ENCODE measurements at places on chromosomes 12 and 14.
A peak's percentile ranks its signal among the peaks of the same experiment; 100 is the strongest.

DNA sequence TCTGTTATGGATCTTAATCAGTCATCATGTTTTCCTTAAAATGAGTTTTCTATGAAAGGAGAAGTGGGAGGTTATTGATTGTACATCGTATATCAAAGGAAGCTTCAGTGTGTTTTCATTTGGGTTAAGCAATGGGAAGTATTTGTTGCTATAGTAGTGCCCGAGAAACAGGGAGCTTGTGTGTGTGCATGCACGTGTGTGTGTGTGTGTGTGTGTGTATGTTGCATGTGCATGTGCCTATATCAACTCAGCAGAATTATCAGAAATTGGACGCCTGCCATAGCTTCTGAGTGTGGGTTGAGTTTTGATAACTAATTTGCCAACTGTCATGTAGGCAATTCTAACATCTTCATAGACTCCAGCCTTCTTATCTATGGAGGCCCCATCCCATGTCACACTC is 246.1 kb upstream of the CRY1 start:
- no peak for DNase-seq

DNA sequence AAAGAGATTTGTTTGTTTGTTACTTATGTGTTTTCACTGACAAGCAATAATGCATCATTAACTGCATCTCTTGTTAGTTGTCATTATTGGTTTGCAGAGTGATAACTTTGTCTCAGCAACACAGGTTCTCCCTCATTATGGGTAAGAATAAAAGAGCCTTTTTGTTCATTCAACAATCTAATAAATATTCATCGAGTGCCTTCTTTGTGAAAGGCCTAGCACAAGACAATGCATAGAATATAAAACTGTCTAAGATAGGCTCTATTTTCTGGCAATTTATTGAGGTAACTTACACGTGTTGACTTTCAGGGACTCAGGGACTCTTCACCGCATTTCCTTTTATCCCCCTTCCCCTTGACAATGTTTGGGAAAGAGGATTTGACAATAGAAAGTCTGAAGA is 95.5 kb upstream of the KRR1 start:
- DNase-seq, result no peak

GRCh38 chr12:10613349-10614055 is at the start of gene MAGOHB:
Gene MAGOHB (minus strand): TSS chr12:10613609. CDS start chr12:10613532, 77 bp downstream.
- peak; percentile 98 for DNase-seq

GRCh38 chr14:89607453-89607852 is 190.4 kb upstream of the FOXN3 start:
- DNase-seq, result peak; percentile 4

GRCh38 chr14:23751616-23752015 is 115.5 kb downstream of the DHRS2 start:
- DNase-seq, result peak; percentile 80

DNA sequence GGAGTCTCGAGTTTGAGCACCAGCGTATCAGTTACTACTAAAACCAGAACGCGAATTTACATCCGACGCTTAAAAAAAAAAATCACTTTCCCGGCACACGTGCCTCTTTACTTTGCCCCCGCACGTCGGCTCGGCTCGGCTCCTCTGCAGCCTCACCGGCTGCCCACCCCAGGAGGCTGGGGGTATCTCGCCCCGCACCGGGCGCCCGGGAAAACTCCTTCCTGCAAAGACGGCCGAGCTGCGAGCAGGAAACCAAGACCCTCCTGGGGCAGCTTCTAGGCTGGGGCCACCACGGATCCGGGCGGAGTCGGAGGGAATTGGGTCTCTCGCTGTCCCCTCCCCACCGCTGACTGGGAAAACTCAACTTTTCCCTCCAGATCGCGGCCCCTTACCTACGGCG is 610 bp downstream of the VSIG10 start:
- DNase-seq, result peak; percentile 5

DNA sequence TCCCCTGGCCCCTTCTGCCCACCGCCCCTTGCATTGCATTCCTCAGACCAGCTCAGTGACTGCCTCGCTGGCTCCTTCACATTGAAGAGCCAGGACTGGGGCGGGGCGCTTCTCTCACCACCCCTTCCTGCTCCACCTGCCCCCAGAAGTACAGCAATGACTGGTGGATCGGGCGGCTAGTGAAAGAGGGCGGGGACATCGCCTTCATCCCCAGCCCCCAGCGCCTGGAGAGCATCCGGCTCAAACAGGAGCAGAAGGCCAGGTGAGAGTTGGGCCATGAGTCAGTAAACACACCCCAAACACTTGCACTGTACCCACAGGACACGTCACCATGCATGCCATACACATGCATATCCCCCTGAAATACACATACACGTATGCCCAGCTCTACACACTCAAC is 5.8 kb downstream of the CACNB3 start:
- DNase-seq, result no peak

DNA sequence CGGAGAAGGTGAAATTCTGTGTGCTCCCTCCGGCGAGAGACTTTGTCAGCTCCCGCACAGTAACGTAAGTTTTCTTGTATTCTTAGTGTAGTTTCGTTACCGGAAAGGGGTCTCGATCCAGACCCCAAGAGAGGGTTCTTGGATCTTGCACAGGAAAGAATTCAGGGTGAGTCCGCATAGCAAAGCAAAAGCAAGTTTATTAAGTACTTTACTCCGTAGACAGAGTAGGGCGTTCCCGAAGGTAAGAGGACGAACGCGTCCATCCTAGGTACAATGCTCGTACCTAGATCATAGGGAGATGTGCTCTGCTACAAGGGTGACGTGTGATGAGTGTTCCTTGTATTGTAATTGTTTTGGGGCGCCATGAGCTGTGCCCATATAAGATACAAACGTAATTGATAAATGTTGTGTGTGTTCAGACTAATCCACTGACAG is 293 bp downstream of the IFI27L1 start:
- no peak for DNase-seq

GRCh38 chr12:24889411-24889810 is 59.5 kb downstream of the BCAT1 start:
- DNase-seq, result no peak

DNA sequence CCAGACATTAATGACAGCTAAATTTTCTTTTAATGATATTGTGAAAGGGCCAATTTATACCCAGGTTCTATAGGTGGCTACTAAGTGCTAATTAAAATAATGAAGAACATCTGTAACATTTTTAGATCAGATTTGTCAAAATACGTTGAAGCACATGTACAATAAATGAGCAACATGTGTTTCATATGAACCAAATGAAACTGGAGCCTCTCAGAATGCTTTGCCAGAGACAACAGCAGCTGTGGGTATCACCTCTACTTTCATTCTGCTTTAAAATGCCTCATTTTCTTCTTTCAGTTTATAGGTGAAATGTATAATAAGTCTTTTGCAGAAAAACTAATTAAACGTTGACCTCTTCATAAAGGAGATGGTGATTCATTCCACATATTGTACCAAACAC is 26.1 kb upstream of the MYF6 start:
- DNase-seq, result no peak

- DNase-seq, result no peak
These were observed 4.0 kb downstream of the ACVRL1 start for GRCh38 chr12:51911307-51911706.

GRCh38 chr12:122326586-122326985 is 60.3 kb upstream of the VPS33A start:
- DNase-seq, result no peak

- DNase-seq, result no peak
These were observed 368.0 kb downstream of the C12orf50 start for GRCh38 chr12:87660987-87661774.

- DNase-seq, result peak; percentile 71
These were observed at the start of gene EGLN3 for GRCh38 chr14:33950320-33951182. Gene EGLN3 (minus strand): TSS chr14:33951074. CDS start chr14:33950752, 322 bp downstream.

GRCh38 chr14:70784886-70785285 is 24.4 kb downstream of the MAP3K9 start:
- DNase-seq, result no peak

DNA sequence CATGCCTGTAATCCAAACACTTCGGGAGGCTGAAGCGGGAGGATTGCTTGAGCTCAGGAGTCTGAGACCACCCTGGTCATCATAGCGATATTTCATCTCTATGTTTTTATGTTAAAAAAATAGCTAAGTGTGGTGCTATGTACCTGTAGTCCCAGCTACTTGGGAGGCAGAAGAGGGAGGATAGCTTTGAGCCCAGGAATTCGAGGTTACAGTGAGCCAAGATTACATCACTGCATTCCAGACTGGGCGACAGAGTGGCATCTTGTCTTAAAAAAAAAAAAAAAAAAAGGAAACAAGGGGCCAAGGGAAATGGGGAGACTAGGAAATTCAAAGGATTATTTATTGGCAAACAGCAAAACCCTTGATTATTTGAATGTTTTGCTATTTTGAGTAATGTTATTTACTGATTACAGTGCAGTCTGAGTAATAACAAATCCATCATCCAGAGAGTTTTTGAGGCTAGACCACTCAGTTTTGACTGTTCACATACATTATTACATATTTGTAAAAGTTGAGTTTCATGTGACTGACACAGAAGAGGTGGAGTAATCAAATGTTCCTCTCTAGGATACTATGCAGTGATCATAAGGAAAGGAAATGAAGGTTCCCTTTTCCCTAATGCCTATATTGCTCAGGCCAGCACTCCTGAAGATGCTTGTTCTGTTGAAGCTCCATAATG is 40.8 kb downstream of the PRKCH start:
- DNase-seq, result peak; percentile 6

DNA sequence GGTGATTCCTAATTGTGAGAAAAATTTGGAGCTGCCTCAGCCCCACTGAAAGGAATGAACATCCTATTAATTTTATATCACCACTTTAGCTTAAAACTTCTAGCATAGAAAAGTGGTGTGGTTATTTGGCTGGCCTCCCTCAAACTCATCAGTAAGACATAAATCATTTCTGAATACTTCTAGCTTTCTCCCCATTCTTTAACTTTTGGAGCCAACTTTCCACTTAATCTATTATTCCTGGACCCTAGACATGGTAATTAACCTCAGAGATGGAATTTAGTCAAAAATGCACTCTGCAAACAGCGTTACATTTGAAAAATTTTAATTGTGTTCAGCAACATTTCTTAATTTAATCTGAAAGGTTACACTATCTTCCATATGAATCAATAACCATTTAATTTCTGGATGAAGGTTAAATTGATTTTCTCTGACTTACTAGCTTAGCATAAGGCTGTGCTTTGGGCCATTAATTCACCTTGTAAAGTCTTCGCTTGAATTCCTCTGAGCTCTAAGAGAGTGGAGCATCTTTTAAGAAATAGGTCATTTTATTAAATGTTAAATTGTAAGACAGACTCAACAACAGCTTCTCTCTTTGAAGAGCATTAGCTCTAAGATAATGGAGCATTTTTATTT is 753.6 kb upstream of the STXBP6 start:
- DNase-seq, result no peak

DNA sequence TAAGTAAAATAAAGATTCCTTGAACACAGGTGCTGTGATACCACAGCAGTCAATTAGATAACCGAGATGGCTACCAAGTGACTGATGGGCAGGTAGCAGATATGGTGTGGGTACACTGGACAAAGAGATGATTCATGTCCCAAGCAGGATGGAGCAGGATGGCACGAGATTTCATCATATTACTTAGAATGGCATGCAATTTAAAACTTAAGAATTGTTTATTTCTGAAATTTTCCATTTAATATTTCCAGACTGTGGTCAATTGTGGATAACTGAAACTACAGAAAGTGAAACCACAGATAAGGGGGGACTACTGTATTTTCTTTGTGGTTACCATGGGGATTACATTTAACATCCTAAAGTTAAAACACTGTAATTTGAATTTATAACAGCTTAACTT is 7.5 kb upstream of the ZFP36L1 start:
- DNase-seq, result peak; percentile 65

GRCh38 chr14:80403036-80403435 is 191.7 kb upstream of the DIO2 start:
- no peak for DNase-seq

- DNase-seq, result peak; percentile 19
These were observed 39.2 kb downstream of the LTBP2 start for GRCh38 chr14:74572726-74573301.

DNA sequence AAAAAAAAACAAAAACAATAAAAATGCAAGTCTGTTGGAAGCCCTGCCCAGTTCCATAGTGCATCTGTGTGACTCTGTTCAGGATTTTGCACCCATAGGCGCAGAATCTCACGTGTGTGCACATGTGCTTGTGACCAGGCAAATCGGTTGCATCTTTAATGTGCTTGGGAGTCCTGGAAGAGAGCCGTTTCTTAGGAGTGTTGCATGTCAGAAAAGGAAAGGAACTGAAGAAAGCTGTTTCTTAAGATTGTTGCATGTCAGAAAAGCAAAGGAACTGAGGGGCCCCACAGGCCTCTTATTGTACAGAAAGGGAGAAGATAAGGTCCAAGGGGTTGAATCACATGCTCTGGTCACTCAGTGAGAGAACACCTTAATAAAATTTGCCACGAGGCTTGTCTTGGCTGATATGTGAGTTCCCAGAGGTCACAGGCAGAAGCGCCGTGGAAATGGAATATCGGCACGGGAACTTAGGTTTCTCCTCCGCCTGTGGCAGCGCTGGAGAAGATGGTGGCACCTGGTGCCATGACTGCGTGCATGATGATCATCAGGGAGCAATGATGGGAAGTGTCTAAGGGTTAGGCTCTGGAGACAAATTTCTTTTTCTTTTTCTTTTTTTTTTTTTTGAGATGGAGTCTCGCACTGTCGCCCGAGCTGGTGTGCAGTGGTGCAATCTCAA is 90.0 kb downstream of the LRRC74A start:
- no peak for DNase-seq

GRCh38 chr14:104940526-104941150 is 16.0 kb downstream of the PLD4 start:
- DNase-seq, result no peak

DNA sequence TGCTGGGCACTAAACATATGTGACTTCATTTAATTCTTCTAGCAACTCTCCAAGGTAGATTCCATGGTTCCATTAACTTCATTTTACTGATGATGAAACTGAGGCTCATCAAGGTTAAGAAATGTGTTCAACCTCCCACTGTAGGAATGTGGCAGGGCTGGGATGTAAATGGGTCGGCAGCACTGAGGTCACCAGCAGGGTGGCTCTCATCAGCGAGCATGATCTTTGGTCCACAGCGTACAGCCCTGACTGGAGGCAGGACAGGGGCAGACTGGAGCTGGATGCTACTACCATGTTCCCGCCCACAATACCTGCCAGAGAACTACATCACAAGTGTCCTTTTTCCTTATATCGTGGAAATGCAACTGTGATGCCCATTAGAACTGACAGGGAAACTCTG is 4.6 kb downstream of the APPL2 start:
- no peak for DNase-seq
